ENCODE measurements at places on chromosomes 3 and 15. TPM values are rescaled to one million over a fixed set of nuclear protein-coding genes. Genes with fewer than 3 reads are reported as not detected.
A peak's percentile ranks its signal among the peaks of the same experiment; 100 is the strongest.

The RARB gene
- polyA plus RNA-seq, result 0.61 TPM

The RPL29 gene
- polyA plus RNA-seq, result 501 TPM

The GOLGA8T gene
- 0.16 TPM for polyA plus RNA-seq

The CTXN2 gene
- not detected for polyA plus RNA-seq

The CRABP1 gene
- polyA plus RNA-seq, result not detected

The MORC1 gene
- not detected for polyA plus RNA-seq

The LRRC2 gene
- not detected for polyA plus RNA-seq

The NUTM1 gene
- polyA plus RNA-seq, result not detected

The FANCD2OS gene
- polyA plus RNA-seq, result not detected

The GPR62 gene
- not detected for polyA plus RNA-seq

The MGLL gene
- polyA plus RNA-seq, result 2.6 TPM

The CPN2 gene
- polyA plus RNA-seq, result not detected

- no peak for DNase-seq
Measured at GRCh38 chr3:171289291-171289690, 170.9 kb downstream of the TNIK start.

- no peak for DNase-seq
Measured at GRCh38 chr15:96124436-96124835, 206.1 kb upstream of the NR2F2 start.

- DNase-seq, result no peak
Measured at GRCh38 chr15:78133801-78134200, 2.6 kb upstream of the CIB2 start.

GRCh38 chr3:190178779-190179178 lies 58.1 kb upstream of the P3H2 start:
- no peak for DNase-seq

GRCh38 chr15:75065851-75066509 lies 42.6 kb downstream of the PPCDC start:
- no peak for DNase-seq

GRCh38 chr3:88195951-88196434 lies 46.2 kb downstream of the C3orf38 start:
- no peak for DNase-seq

GRCh38 chr3:128873244-128874022 lies 6.0 kb upstream of the ACAD9 start:
- no peak for DNase-seq

DNA sequence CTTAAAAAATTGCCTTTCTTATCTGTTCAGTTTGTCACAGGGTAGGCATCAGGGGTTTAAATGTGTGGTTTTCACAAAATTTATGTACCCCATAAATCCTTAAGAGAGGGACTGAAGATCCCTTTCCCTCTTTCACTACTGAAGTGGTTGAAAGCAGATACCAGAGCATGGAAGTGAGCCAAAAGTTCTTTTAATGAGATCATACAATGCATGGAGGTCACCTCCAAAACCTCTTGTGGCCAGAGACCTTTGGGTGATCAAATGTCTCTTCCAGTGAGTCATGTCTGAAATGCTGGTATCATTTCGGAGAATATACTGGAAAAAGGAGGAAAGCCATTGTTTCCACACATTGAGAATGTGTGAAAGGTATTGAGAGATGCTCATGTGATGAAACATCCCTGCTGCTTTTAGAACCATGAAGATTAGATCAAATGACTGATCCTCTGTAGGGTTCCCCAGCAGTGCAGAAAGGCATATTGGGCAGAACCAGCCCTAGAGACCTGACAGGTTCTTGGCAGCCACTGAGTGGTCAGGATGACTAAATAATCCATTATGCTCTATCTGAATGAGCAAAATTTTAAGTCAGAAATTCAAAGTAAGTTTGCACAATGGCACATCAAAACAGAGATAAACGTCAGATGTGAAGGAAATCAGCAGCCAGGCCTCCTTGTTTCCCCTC lies 165.8 kb upstream of the SLC2A2 start:
- no peak for DNase-seq

DNA sequence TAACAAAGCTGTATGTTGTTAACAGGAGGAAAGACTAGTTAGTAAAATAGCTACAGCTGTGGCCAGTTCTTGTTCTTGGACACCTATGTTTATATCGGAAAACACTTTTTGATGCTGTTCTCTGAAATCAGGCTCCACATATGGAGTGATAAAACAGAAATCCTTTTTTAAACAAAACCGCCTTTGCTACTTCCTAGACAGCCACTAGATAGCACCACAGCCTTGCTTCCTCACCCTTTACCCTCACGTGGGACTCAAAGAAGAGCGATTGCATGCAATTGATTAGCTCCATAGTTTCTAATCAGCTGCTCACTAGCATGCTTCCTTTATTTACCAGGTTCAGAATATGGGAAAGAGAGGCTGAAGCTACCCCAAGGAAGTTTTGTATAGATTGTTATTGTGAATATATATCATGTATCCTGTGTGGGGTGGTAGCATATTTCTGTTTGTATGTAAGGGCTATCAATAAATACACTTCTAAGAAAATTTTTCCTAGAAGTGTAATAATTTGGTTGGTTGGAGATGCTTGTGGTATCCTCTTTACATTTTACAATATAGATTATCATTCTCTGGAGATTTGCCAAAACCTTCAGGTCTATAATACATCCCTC lies 4.3 kb upstream of the MTFMT start:
- DNase-seq, result no peak

DNA sequence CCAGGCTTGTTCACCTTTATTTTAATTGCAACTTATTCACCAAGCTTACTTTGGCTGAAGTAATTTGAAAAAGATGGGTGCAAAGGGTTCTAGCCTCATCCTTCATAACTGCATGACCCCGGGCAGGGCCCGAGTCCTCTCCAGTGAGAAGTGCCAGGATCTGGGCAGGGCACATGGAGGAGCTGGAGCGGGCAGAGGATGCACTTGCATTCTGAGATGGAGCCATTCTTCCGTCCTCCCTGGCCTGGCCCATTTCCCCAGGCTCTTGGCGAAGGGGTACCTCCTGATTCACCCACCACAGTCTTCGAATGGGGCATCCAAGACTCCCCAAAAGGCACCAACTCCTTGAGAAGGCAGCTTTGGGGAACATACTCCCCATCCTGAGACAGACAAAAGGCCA lies 22.5 kb upstream of the PLXND1 start:
- DNase-seq, result no peak

- DNase-seq, result no peak
Measured at GRCh38 chr3:184523825-184524615, 37.6 kb upstream of the EPHB3 start.

GRCh38 chr3:53749448-53749847 lies 96.8 kb downstream of the CHDH start:
- DNase-seq, result no peak

DNA sequence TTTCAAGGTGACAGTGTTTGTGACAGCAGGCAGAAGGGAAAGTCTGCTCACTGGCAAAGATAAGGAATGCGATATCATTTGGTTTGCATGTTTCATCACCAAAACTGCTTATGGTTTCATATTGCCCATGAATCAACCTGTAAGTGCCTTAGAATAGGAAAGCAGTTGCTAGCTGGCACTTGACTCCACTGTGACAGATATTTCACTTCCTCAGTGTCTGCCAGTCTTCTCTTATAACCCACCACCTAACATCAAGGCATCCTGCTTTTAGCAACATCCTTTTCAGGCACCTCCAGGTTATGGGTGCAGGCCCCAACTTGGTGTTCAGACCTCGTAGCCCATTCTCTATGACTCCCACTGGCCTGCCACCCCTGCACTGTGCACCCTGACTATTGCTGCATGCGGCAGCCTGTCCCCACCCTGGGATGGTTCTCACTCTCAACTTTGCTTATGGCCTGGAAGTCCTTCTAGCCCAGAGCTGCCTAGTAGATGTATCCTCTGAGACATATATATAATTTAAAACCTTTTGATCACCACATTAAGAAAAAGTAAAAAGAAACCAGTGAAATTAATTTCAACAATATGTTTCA lies 154.4 kb upstream of the RARB start:
- no peak for DNase-seq

DNA sequence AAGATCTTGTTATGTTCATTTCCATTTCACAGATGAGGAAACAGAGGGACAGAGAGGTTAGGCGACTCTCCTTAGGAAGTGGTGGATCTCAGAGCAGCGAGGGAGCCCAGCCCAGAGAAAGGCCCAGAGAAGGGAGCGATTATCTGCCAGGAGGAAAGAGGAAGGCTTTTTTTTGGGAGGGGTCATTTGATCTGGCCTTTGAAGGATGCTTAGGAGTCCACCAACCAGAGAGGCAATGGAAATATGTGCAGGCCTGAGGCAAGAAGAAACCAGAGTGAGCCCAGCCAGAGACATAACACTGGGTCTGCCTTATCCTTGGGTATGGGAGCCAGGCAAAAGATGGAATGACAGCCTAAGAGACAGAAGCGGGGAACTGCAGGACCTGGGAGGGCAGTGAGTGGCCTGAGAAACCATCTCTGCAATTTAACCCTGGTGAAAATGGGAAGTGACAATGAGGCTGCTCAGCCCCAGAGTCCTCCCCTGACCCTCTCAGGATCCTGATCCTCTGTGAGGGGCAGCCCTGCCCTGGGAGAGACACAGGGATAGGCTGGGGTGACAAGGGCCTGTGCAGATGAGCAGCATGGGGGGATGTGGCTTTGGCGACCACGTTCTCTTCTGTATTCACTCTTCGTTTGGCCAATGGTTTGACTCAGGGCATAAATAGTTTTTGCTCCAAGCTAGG lies 163.2 kb downstream of the WNT7A start:
- no peak for DNase-seq

GRCh38 chr3:12875857-12876836 lies 34.8 kb upstream of the RPL32 start:
- DNase-seq, result peak; percentile 46

DNA sequence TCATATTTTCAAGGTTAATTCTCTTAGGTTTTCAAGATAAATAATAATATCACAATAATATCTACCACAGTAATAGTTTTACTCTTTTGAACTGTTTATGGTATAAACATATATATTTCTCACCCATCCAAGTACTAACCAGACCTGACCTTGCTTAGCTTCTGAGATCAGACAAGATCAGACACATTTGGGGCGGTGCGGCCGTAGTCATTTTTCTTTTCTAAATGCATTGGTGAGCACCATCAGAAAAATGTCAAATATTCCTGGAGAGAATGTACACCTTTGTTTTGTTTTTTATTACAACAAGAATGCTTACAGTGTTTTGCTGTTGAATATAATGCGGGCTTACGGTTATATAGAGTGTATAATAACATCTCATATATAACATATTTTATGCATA lies 267.8 kb downstream of the ADAMTS17 start:
- no peak for DNase-seq

GRCh38 chr15:89360294-89360971 lies 25.8 kb upstream of the POLG start:
- DNase-seq, result no peak

DNA sequence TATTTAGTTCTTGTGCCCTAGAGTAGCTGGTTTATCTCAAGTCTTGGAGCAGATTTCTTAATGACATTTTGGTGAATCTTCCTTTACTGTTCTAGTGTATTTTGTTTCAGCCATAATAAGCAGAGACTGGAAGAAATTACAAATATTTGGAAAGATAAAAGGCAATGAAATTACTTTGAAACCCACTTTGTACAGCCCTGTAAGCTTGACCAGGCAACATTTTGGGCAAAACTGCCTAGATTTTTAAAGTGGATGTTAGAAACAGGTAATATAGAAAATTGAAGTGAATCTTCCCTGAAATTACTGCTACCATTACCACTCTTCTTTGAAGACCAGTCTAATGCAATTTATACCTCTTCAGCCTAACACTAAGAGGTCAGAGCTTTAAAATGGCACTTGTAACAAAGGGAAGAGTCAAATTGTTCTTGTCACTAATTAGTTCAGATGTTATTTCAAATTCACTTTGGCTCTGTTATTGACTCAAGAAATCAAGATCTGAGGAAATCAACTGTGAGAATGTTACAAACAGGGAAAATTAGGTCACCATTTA lies 589.4 kb downstream of the NLGN1 start:
- no peak for DNase-seq

DNA sequence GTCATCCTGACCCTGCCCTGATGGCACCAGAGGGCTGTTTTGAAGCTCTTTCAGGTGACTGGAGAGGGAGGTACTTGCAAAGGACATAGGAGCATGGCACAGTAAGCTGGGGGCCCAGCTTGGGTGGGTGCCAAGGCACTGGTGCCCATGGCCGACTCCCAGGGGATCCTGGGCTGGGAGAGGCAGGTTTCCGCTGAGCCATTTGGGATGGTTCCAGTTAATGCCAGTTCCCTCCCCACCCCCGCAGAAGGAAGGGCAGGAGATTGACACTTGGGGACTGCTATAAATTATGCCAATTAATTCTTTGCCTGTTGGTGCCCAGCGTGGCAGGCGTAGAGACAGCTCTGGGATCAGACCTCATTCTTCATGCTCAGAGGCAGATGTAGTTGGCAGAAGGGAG lies 26.1 kb downstream of the CD276 start:
- no peak for DNase-seq

GRCh38 chr3:157610876-157611535 lies 107.8 kb upstream of the VEPH1 start:
- no peak for DNase-seq

- no peak for DNase-seq
Measured at GRCh38 chr15:69797051-69797595, 300.6 kb downstream of the TLE3 start.

DNA sequence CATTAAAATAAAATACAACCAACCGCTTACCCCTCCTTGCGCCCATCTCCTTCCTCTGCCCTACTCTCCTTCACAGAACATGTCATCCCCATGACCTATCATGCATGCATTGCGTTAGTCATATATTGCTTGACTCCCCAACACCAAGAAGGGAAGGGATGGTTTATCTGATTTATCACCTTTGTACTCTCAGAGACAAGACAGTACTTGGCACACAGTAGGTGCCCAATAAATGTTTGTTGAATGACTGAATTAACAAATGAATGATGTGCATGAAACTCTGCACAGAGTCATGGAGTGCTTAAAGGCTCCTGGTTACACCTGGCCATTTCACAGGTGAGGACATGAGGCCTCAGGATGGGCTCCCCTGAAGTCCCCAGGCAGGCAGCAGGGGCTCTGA lies 59.7 kb downstream of the IQSEC1 start:
- DNase-seq, result no peak

- DNase-seq, result no peak
Measured at GRCh38 chr3:30613133-30613825, 6.9 kb downstream of the TGFBR2 start.

All from immature natural killer cell (primary cell).